ENCODE measurements at places on chromosomes 11 and 22. TPM values are rescaled to one million over a fixed set of nuclear protein-coding genes. Genes with fewer than 3 reads are reported as not detected.

Gene MPZL3
- 0.37 TPM for total RNA-seq

DNA sequence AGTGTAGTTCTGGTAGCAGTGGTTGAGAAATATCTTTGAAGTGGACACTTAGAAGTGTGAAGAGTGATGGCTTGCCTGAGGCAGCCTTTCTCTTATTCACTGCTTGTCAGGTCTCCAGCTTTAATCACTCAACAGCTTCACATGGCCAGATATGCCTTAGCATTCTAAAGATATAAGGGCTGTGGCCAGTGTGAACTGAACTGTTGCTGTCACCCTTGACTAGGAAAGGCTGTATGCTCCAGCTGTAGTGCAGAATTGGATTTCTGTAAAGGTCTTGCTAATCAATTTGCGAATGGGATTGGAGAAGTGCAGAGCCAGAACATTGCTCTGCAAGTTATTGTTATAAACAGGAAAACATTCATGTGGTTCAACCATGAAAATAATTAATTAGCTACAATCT lies 266.7 kb downstream of the TMEM135 start:
- DNase-seq, result no peak

Gene OR52E5
- not detected for total RNA-seq

- DNase-seq, result no peak
Measured at GRCh38 chr11:68115285-68115684, 5.9 kb downstream of the CHKA start.

- DNase-seq, result no peak
Measured at GRCh38 chr11:43632181-43632580, 48.4 kb upstream of the HSD17B12 start.

- no peak for DNase-seq
Measured at GRCh38 chr11:61545341-61545740, 35.5 kb downstream of the SYT7 start.

DNA sequence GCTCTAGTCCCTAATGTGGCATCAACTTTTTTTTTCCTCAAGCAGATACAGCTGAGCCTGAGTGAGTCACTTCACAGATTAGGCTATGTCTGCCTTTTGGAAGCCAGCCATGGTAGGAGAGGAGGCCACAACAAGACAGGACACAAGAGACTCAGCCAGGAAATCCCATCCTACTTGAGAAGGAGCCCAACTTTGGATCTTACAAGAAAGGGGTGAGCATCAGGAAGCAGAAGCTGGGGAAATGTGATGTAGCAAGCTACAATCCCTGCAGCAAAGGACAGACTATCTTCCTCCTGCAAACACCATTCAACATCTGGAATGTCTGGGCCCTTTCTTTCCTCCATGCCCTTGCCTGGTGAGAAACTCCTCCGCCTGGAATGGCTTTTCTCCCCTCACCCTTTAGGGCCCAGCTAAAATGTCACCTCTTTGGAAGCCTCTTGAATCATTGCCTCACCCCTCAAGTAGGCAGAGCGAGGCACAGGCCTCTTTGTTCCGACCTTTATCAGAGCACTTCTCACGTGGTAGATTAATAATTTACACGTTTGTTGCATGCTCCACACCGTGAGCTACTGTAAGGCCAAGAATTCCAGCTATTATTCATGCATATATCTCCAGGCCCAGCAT lies 156.4 kb upstream of the PITPNB start:
- no peak for DNase-seq

Gene IRF7
- 14.4 TPM for total RNA-seq

- DNase-seq, result no peak
Measured at GRCh38 chr11:32161293-32161692, 70.4 kb downstream of the RCN1 start.

Gene THRSP
- not detected for total RNA-seq

DNA sequence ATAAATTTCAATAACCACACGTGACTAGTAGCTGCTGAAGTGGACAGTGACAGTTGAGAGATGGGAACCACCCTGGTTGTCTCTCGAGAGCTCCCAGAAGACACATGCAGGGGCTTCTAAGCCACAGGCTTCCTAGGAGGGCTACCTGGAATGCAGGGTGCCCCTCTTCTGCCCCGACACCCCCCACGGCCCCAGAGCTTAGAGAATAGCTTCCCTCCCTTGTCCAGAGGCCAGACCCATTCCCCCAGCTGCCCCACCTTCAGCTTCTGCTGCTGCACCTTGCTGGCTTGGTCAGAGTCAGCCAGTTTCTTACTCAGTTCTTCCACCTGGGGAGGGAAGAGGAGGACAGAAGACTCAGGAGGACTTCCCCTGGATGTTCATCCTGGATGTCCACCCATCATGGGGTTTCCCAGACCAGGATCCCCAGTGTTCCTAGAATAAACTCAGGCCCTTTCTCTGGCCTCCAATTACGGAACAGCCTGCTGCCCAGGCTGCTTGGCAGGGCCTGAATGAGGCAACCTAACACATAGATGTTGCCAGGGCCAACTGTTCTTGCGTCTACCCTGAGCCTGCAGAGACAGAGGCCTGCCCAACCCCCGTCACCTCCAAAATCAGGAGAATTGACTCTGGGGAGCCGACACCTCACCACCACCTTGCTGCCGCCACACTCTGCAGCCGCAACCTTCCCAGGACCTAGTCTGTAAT lies 12.0 kb downstream of the IL18BP start:
- no peak for DNase-seq

Gene TSPO
- total RNA-seq, result 70.6 TPM

Gene TPBGL
- total RNA-seq, result 0.13 TPM

Measured in osteocyte (in vitro differentiated cells).